ENCODE measurements at places on chromosomes 16 and 17. TPM values are rescaled to one million over a fixed set of nuclear protein-coding genes. Genes with fewer than 3 reads are reported as not detected.

Gene CES1
- not detected for total RNA-seq

Gene NHLRC4
- 0.54 TPM for total RNA-seq

Gene ALOX12B
- total RNA-seq = 3.7 TPM

Gene TMEM235
- not detected for total RNA-seq

Gene TMEM106A
- total RNA-seq = 10.6 TPM

Gene DCTN5
- total RNA-seq = 88.0 TPM

DNA sequence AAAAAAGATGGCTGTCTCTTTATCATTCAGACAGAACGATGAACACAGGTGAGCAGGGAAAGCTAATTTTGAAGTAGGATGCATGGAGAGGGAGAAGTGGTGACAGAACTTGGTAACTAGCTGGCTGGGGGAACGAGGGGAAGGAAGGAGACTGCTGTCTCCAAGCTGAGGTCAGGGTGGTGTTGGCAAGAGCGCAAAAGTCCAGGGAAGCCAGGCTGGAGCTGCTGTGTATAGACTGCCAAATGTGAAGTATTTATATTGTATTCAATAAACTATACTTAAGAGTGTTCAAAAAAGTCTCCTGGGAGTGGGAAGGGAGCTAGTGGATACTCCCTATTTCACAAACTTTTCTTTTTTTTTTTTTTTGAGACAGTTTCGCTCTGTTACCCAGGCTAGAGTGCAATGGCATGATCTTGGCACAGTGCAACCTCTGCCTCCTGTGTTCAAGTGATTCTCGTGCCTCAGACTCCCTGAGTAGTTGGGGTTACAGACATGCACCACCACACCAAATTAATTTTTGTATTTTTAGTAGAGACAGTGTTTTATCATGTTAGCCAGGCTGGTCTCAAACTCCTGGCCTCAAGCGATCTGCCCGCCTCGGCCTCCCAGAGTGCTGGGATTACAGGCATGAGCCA is 8.2 kb downstream of the TMEM106A start:
- H3K27ac ChIP-seq = no peak overlapping the region
- no peak for DNase-seq
- no peaks in the 10 kb centered on the region for H3K27me3 ChIP-seq
- no peak overlapping the region for H3K4me3 ChIP-seq
- H3K4me1 ChIP-seq = peaks cover 35% of the 10 kb centered on the region

DNA sequence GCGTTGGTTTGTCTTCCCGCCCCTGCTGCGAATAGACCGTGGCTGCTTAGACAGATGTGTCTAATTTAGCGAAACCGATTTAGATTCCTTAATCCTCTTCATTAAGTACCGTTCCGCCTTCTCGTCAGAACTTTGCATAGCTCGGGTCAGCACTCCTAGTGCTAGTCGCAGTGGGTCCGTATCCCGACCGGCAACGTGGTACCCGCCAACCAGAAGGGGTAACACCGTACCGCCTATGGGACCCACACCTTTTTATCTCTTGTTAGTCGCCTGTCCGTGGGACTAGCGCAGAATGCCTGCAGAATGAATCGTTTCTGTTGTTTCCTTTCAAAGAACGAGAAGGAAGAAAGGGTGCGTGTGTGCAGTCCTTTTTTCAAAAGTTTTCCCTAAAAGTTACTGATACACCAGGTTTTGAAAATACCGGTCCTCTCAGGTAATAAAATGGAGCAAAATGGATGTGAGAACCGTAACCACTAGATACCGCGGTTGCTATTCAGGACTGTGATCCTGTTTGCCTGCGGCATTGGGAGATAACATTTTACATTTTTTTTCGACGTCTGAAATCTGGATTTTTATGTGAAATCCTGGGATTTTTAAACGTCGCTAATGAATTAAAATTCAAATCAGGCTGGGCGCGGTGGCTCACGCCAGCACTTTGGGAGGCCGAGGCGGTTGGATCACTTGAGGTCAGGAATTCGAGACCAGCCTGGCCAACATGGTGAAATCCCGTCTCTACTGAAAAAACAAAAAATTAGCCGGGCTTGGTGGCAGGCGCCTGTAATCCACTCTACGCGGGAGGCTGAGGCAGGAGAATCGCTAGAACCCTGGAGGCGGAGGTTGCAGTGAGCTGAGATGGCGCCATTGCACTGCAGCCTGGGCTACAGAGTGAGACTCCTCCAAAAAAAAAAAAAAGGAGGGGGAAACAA is 998 bp upstream of the SRSF1 start:
- peaks cover 55% of the 10 kb centered on the region for H3K36me3 ChIP-seq
- H3K27ac ChIP-seq = peak overlapping the region; percentile 99
- peaks cover 32% of the 10 kb centered on the region for H3K4me1 ChIP-seq
- no peaks in the 10 kb centered on the region for H3K27me3 ChIP-seq

DNA sequence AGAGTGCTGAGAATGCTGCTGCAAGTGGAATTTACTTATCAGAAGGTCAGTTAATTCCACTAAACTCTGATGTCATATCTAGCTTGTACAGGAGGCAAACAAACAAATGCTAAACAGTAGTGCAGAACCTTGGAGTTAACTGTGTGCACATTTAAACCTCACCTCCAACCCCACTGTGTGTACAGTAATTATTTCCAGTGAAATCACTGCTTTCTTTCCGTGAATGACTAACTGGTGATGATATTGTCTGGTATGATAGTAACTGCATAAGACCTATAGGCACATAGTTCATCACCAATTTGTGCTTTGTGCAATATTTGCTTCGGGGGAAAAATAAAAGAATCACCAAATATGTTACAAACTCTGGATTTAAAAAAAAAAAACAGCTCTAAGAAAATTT is 492.5 kb upstream of the HSBP1 start:
- DNase-seq = no peak
- no peak overlapping the region for H3K4me3 ChIP-seq
- no peak overlapping the region for H3K27ac ChIP-seq
- H3K36me3 ChIP-seq = no peaks in the 10 kb centered on the region
- no peaks in the 10 kb centered on the region for H3K4me1 ChIP-seq

DNA sequence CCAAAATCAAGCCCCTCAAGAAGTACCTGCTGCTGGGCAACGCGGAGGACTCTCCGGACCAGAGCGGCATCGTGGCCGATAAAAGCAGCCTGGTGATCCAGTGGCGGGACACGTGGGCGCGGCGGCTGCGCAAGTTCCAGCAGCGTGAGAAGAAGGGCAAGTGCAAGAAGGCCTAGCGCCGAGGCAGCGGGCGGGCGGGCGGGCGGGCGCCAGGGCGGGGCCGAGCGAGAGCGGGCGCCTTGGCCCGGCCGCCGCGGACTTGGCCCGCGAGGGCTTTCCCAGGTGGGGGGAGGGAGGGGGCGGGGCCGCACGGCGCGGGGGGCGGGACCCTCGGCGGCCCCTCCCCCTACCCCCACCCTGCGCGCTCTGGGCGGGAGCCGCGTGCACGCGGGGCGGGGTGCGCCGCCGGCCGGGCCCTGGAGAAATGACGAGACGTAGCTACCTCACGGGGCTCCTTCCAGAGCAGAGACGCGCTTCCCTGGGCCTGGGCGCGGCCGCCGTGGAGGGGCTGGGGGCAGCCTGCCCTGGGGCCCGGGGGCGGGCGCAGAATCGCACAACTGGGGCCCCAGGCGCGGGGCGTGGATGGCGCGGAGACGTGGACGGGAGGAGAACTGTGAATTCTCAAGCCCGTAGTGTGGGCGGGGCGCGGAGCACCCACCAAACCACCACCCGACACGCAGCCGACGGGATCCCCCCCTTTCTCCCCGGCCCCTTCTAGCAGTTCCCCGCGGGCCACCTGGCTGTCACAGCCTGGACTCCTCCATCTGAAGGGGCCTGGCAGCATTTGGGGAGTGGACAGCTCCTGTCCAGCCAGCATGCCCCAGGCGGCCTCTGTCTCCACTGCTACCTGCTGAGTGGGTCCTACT is 218.7 kb downstream of the NTN1 start:
- peaks cover 4% of the 10 kb centered on the region for H3K27me3 ChIP-seq
- peak overlapping the region; percentile 75 for H3K4me3 ChIP-seq
- H3K27ac ChIP-seq = peak overlapping the region; percentile 76
- DNase-seq = peak; percentile 74
- H3K36me3 ChIP-seq = no peaks in the 10 kb centered on the region

GRCh38 chr16:65532258-65532657 is 410.4 kb upstream of the CDH11 start:
- H3K27ac ChIP-seq = no peak overlapping the region
- H3K4me1 ChIP-seq = no peaks in the 10 kb centered on the region
- H3K27me3 ChIP-seq = no peaks in the 10 kb centered on the region
- no peak for DNase-seq
- no peak overlapping the region for H3K4me3 ChIP-seq

GRCh38 chr17:75130059-75130631 is 1.4 kb downstream of the NT5C start:
- peak overlapping the region; percentile 87 for H3K4me3 ChIP-seq
- DNase-seq = no peak
- peaks cover 21% of the 10 kb centered on the region for H3K4me1 ChIP-seq
- H3K27me3 ChIP-seq = no peaks in the 10 kb centered on the region

DNA sequence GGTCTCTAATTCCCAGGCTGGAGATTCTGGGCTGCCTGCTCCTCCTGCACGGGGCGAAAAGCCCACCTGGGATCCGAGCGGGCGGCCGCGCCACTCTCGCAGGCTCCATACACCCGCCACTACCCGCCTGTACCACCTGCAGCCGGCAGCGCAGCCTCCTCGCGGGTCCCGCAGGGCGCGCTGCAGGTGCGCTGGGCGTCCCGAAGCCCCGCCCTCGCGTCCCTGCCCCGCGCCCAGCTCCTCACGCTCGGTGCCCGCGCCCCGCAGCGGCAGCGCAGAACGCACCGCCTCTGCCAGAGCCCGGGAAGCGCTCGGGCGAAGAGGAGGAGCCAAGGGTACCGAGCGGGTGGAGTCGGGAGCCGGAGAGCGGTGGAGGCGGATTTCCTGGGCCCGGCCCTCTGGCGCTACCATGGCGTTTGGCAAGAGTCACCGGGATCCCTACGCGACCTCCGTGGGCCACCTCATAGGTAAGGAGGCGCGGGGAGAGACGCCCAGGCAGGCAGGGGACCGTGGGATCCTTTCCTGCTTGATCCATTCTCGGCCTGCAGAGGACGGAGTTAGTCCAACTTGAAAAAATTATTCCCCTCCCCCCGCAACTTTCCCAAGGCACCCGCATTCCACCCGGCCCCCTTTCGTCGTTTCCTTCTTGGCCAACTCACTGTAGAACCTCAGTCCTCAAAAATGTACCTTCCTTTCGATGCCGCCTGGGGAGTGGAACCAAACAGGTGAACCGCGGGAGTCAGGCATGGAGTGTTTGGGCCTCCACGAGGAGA is at the start of gene TOM1L1:
Gene TOM1L1 (plus strand): TSS at position 396 of the 773 bp plus-strand sequence. CDS start 14 bp downstream, at position 410.
- H3K27ac ChIP-seq = no peak within 1 kb of the TSS
- H3K4me3 ChIP-seq = peak within 1 kb of the TSS; percentile 47
- H3K4me1 ChIP-seq = peaks cover 7% of the 10 kb centered on the region
- peak; percentile 49 for DNase-seq
- H3K27me3 ChIP-seq = peaks cover 52% of the 10 kb centered on the region
- no peaks in the 10 kb centered on the region for H3K36me3 ChIP-seq

- no peak overlapping the region for H3K4me3 ChIP-seq
- H3K27me3 ChIP-seq = peaks cover 13% of the 10 kb centered on the region
- H3K4me1 ChIP-seq = no peaks in the 10 kb centered on the region
- H3K27ac ChIP-seq = no peak overlapping the region
These were observed 110.7 kb upstream of the FAM20A start for GRCh38 chr17:68711858-68712257.

DNA sequence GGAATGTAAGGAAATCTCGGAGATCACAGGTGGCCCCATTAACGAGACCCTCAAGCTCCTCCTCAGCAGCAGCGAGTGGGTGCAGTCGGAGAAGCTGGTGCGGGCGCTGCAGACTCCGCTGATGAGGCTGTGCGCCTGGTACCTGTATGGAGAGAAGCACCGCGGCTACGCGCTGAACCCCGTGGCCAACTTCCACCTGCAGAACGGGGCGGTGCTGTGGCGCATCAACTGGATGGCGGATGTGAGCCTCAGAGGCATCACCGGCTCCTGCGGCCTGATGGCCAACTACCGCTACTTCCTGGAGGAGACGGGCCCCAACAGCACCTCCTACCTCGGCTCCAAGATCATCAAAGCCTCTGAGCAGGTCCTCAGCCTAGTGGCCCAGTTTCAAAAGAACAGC is 16.2 kb downstream of the MLYCD start:
- H3K36me3 ChIP-seq = peaks cover 21% of the 10 kb centered on the region
- H3K27ac ChIP-seq = no peak overlapping the region

DNA sequence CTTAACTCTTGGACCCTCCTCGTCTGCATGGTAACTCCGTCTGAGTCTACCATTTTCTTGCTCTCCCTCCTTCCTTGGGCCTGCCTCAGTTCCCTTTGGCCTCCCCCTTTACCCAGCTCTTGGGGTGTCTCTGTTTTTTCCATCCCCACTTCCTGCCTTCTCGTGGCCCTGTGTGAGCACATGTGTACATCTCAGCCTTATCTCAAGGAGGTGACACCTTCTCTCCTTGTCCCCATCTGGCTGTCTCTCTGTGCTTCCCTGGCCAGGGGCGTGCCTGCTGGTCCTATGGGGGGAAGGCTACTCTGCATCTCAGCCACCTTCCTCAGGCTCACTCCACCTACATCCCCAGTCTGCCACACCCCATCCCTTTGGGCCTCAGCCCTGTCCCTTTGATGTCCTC is 6.6 kb downstream of the CTF1 start:
- H3K27ac ChIP-seq = peak overlapping the region; percentile 92
- peak overlapping the region; percentile 94 for H3K4me3 ChIP-seq
- no peaks in the 10 kb centered on the region for H3K27me3 ChIP-seq
- DNase-seq = no peak
- peaks cover 3% of the 10 kb centered on the region for H3K36me3 ChIP-seq

GRCh38 chr17:50952013-50952412 is 85.9 kb upstream of the TOB1 start:
- no peak overlapping the region for H3K27ac ChIP-seq
- H3K4me1 ChIP-seq = peaks cover 17% of the 10 kb centered on the region
- no peaks in the 10 kb centered on the region for H3K36me3 ChIP-seq
- H3K27me3 ChIP-seq = no peaks in the 10 kb centered on the region
- no peak for DNase-seq

DNA sequence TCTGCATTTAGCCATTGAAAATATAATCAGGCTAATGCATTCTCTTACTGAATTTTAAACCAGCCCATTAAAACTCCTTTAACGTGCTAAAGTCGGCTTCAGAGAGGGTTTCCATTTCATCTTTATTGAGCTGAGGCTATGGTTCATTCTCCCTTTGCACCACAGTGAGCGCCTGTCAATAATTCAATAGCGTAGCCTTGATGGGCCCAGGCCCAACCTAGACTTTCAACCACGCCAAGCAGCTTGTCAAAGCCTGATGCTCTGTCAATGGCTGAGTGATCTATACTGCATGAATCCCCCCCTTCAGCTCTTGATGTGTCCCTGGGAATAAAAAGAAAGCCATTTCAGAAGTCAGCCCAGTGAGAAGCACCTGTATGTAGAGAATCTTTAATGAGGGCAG is 106.0 kb downstream of the RBFOX1 start:
- H3K27ac ChIP-seq = no peak overlapping the region
- H3K27me3 ChIP-seq = no peaks in the 10 kb centered on the region
- no peaks in the 10 kb centered on the region for H3K4me1 ChIP-seq
- no peaks in the 10 kb centered on the region for H3K36me3 ChIP-seq
- H3K4me3 ChIP-seq = no peak overlapping the region
